ENCODE measurements at places on chromosomes 7 and 10.

DNA sequence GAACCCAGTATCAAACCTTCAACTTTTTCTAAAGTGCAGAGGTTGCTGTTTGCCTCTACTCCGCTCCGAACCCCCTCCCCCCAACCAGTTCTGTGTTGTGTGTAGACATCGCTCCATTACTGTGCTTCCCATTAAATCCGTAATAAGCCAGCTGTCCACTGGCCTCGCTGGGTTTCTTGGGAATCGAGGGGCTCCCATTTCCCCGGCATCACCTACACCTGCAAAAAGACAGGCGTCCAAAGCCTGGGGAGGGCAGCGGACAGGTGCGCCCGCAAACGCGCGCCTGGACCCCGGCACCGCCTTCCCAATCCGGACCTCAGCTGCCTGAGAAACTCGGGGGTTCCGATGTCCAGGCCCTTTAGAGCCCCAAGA, 631 bp downstream of the RTKN2 start:
- peak; percentile 35 for DNase-seq

GRCh38 chr7:42189535-42189934, 47.5 kb downstream of the GLI3 start:
- DNase-seq = no peak

- DNase-seq = no peak
Measured at GRCh38 chr7:85184599-85185423, 2.0 kb downstream of the SEMA3D start.

GRCh38 chr10:107689323-107689722, 524.8 kb upstream of the SORCS1 start:
- DNase-seq = peak; percentile 91

DNA sequence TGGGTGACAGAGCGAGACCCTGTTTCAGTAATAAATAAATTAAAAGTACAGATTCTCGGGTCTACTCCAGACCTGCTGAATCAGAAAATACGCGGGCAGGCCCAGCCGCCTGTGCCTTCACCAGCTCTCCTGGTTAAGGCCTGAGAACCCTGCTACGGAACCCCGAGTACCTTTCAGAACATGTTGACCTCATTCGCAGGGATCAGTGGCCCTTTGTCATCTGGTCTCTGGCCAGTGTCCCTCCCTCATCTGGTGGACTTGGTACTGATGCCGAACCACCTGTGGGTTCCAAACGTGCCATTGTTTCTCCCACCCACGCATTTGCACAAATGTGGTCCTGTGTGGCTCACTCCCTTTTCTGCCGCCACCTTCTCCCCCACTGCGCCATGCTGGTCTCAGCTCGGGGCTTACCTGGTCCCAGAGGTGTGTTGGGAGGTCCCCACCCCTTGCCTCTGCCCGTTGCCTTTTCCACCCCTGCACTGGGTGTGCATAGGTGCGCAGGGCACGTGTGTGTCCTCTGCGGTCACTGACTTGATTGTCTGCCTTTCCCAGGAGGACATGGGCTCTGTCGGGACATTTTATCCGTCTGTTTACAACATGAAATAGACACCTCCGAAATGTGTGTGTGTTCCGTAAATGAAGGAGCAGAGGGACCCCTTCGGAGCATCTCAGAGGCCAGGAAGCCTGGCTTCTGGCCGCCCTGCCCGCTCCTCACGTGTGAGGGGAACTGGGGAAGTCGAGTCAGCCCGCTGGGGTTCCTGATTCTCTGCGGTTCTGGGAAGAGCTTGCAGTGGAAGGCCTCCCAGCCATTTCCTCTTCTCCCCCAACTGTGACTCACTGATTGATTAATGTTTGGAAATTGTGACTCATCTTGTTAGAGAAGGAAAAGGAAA, 135.2 kb downstream of the CUX1 start:
- peak; percentile 53 for DNase-seq

GRCh38 chr7:51543801-51544553, 227.4 kb upstream of the COBL start:
- no peak for DNase-seq

DNA sequence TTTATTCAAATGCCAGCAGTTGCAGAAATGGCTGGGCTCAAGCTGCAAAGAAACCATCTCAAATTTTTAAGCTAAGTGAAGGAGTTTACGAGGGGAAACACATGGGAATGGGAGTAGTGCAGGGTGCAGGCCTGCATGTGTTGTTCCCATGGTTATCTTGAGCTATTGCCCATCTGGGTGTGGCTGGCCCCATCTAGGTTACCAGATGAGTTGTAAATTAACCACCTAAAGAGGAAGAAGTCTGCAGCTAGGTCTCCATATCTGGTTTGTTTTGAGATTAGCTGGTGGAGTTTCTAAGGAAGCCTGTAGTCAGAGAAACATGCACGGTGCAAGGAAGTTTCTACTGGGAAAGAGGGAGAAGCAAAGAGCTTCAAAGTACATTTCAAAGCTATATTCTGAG, 23.3 kb upstream of the STEAP2 start:
- peak; percentile 75 for DNase-seq

DNA sequence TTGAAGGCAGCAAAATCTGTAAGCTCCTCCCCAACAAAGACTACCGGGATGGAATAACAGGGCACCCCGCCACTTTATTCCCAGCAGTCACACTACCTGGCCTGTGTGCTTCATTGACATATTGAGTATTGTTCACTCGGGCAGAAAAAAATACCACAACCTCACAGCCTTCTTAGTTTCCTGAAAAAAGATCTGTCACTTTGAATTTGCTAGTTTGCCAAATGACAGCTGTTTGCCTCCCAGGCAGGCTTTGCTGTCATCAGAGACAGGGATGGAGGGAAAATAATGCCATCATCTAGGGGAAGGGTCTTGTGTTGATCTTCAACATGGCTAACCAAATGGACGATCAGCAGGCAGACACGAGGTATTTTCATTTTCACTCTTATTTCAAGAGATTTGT, 26.9 kb downstream of the BMPER start:
- no peak for DNase-seq

- DNase-seq = no peak
Measured at GRCh38 chr7:113371416-113372043, 253.2 kb upstream of the SMIM30 start.

DNA sequence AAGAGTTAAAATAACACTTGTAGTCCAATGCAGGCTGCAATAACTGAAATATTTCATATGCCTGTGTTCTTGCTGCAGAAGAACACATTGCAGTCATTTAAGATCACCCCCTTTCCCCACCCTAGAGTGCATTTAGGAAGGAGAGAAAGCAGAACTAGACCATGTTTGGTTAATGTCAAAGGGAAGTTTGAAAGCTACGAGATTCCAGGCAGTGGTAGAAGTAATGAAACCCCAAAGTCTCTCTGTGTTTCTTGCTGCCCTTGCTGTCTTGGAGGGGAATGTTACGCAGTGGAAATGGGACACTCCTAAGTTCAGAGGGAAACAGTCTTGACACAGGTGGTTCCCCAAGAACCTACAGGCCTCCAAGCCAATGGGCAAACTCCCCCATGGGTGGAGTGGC, 242.9 kb downstream of the PTEN start:
- peak; percentile 84 for DNase-seq

All from NB4 (cell line).